ENCODE measurements at places on chromosomes 3 and 15.

DNA sequence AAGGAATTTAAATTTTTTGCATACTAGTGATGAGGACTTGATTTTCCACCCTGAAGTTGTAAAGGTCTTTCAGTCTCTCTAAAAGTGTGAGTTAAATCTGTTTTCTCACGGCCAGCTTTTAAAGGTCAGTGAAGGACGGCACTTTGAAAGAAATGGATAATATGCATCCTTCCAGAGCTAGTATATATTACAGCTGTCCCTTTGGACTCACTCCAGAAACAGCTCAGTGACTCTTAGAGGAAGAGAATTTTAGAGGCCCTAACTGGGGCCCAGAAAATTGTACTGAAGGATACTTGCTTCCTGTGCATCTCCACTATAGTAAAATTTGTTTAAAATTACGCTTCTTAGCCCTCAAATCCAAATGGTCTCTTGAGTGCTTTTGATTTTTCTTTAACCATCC lies 41.6 kb downstream of the PIK3CA start:
- DNase-seq, result no peak

DNA sequence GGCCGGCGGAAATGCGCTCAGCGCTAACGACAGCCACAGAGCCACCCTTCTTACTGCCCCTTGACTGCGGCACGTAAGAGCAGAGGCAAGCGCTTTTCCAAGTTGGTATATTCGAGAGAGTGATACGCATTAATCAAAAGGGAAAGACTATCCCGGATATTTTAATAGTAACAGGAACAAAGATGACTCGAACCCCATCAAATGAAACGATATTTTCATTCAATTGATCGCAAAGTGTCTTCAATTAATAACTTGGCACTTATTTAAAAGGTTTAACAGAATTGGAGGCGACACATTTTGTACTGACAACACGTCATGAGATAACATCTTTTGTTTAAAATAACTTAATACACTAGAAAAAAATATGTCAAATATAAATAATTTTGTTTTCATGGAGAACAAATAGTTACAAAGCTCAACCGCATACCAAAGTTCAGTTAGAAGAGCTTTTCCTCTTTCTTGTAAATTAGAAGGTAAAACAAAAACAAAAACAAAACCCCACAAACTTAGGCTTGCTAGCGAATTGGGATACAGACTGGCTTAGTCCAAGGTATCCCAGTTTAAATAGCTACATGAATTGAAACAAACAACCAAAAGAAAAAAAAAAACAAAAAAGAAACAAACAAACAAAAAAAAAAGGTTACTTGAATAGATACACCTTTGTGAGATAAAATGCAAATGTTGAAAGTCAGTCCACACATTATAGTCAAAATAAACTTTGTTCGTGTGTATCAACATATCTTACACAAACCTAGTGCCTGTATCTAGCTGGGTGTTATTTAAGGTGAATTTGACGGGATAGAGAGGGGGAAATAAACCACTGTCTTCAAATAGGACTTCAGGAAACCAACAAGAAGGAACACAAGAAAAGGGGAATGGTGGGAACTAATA lies 10.2 kb downstream of the SHOX2 start:
- DNase-seq, result no peak

DNA sequence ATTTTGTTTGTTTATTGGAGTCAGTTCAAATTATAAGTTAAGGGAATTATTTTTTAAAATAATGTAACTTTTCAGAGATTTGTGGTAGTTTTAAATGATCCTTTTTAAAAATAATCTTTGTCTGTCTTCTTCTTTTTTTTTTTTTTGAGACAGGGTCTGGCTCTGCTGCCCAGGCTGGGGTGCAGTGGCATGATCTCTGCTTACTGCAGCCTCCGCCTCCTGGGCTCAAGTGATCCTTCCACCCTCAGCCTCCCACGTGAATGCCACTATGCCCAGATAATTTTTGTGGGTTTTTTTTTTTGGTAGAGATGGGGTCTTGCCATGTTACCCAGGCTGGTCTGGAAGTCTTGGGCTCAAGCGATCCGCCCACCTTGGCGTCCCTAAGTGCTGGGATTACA lies 12.6 kb downstream of the FNDC3B start:
- no peak for DNase-seq

- DNase-seq, result no peak
These were observed 46.2 kb upstream of the ATP10A start for GRCh38 chr15:25909325-25909724.

DNA sequence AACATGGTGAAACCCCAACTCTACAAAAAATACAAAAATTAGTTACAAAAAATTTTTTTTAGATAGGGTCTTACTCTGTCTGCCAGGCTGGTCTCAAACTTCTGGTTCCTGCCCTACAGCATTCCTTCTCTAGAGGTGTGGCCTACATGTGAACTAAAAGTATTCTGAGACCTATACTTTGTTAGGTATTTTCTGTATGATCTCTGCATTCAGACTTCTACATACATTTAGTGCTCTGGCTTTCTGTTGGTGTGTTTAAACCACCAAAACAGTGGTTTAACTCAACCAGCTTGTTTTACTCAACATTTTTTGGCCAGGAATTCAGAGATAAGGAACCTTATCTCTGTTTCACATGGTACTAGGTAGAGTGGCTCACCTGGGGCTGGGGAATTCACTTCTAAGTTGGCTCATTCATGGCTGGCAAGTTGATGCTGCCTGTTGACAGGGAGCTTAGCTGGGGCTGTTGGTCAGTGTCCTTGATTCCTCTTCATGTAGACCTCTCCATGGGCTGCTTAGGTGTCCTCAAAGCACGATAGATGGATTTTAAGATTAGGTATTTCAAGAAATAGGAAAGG lies 41.4 kb upstream of the BSN start:
- no peak for DNase-seq

GRCh38 chr3:38524141-38524739 lies 28.1 kb downstream of the EXOG start:
- DNase-seq, result no peak

- no peak for DNase-seq
These were observed 130.2 kb downstream of the IL1RAP start for GRCh38 chr3:190644035-190644434.

- DNase-seq, result no peak
These were observed 12.6 kb downstream of the PLCL2 start for GRCh38 chr3:16897254-16897926.

- no peak for DNase-seq
These were observed 8.2 kb upstream of the PRKAR2A start for GRCh38 chr3:48855681-48856447.

DNA sequence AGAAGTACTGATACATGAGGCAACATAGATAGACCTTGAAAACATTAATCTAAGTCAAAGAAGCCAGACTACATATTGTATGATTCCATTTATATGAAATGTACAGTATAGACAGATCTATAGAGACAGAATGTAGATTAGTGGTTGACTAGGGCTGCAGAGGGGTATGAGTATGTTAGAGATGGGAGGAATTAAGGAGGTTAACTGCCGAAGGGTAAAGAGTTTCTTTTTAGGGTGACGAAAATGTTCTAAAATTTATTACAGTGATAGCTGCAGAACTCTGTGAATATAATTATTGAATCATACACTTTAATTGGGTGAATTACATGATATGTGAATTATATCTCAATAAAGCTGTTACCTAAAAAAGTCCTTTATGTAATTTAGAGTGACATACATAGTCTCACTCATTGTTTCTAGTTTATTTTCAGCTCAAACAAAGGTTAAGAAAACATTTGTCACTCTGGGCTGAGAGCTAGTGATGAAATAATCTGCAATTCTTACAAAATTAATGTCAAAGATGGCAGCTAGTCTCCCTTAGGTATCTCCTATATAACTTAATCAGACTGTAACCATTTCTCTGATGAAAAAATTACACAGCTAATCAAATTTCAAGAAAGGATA lies 61.4 kb downstream of the DENND4A start:
- no peak for DNase-seq

DNA sequence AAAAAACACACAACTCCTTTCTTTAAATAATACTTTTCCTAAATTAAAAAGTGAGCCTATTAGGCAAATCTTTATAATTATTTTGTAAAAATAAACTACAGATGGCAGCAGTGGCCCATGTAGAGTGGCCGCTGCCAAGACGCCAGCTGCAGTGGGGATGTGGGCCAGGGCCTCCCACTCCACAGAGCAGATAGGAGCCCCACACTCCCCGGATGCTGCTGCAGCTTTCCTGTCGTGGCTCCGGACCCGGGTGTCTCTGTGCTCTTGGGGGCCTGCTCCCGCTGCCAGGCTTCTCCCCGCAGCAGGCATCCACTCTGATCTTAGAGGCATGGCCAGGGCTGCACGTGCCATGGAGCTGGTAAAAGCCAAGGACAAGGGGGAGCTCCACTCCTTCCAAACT lies 67.5 kb downstream of the PROS1 start:
- no peak for DNase-seq

Measured in central memory CD8-positive, alpha-beta T cell (primary cell).